ENCODE measurements at places on chromosomes 7 and 10.
A peak's percentile ranks its signal among the peaks of the same experiment; 100 is the strongest.

DNA sequence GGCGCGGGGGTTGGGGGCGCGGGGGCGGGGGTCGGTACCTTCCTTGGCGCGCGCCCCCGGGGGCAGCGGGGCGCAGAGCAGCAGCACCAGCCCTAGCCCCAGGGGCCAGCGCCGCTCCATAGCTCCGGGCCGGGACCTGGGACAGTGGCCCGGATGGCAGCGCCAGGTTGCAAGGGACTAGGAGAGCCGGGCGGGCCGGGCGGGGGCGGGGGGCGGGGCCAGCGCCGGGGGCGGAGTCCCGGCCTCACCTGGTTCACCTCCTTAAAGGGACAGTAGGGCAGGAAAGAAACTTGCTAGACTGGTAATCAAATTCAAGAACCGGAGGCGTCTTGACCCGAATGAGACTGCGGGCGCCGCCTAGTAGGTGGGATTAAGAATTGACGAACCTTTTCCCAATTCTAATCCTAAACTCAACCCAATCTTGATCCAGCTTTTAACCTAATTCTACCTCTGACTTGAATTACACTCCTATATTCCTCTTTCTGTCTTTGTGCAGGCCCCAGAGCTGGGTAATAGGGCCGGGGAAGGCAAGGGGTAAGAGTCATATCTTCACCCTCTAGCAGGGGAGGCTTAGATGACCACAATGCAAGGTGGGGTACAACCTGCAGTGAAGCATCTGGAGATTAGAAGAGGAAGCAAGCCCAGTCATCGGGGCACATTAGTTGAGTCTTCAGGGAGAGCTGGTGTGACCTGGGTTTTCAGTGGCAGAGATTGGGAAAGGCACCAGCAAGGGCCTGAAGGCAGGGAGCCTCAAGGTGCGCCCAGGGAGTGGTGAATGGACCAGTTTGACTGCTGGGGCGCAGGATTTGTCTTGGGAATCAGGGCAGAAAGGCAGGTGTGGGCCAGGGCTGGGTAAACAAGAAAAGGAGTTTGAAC is at the start of gene EPHA1:
EPHA1 (minus strand) TSS at position 171 of the 876 bp plus-strand sequence; CDS start at position 120, 51 bp downstream.
- DNase-seq, result no peak

DNA sequence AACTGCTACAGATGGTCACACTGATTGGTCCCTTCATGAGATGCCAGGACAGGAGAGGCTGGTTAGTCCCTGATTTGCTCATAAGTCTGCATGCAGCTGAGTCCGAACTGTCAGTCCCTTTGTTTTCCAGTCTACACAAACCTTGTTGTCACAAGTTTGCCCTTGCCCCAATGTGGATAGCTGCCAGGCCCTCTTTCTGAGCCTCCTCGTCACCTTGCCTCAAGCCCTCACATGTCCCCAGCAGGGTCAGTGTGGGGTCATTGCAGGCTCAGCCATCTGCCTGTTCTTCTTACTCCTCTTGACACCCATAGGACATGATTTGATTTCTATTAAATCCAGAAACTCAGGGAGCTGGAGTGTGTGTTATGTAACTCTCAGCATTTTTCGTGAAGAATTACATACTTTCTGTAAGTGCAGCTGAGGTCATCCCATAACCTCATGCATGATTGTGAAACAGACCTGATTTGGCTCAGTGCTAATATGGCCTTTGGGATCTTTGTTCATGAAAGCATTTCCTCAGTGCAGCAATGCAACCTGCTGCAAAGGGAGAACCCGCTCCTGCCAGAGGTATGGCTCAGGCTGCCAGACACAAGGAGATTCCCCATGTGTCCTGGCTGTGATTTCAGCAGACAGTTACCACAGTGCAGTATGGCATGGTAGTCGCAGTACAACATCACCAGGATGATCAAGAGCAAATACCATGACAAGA is 70.0 kb upstream of the ZMIZ2 start:
- DNase-seq, result peak; percentile 14

- DNase-seq, result no peak
Observed at GRCh38 chr10:11167233-11167966, 149.7 kb downstream of the CELF2 start.

DNA sequence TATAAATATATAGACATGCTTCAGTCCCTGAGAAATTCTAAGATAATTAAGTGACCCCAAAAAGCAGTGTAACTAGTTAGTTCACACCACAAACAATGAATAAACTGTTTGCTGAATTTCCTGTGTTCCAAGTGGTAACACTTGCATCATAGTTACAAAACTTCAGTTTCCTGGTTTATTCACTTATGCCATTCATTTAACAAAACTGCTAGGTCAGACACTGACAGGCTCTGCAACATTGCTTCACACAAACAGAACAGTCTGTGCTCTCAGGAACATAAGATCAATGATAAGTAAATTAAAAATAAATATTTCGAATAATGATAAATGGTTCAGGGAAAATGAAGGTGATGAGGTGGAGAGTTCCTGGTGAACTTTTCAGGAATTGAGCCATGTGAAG is 133.3 kb upstream of the NAMPT start:
- DNase-seq, result peak; percentile 79

DNA sequence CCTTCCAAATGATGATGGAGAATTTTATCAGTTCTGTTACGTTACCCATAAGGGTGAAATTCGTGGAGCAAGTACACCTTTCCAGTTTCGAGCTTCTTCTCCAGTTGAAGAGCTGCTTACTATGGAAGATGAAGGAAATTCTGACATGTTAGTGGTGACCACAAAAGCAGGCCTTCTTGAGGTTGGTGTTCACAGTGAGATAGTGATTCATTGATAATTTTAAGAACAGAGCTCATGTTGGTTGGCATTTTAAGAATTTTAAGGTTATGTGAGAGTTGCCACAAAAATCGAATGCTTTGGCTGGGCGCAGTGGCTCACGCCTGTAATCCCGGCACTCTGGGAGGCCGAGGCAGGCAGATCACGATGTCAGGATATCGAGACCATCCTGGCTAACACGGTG is 25.9 kb downstream of the TAX1BP1 start:
- no peak for DNase-seq

- no peak for DNase-seq
Observed at GRCh38 chr7:31724696-31725095, 37.7 kb downstream of the PPP1R17 start.

Data from NCI-H460 (cell line).